ENCODE measurements at places on chromosomes 12 and 14. TPM values are rescaled to one million over a fixed set of nuclear protein-coding genes. Genes with fewer than 3 reads are reported as not detected.
A peak's percentile ranks its signal among the peaks of the same experiment; 100 is the strongest.

- no peak for DNase-seq
These were observed 1045.2 kb downstream of the FLRT2 start for GRCh38 chr14:86575141-86575540.

GRCh38 chr12:132430838-132431774, 58.8 kb upstream of the FBRSL1 start:
- DNase-seq = no peak

- DNase-seq = no peak
These were observed 22.3 kb downstream of the B4GALNT3 start for GRCh38 chr12:482061-482460.

DNA sequence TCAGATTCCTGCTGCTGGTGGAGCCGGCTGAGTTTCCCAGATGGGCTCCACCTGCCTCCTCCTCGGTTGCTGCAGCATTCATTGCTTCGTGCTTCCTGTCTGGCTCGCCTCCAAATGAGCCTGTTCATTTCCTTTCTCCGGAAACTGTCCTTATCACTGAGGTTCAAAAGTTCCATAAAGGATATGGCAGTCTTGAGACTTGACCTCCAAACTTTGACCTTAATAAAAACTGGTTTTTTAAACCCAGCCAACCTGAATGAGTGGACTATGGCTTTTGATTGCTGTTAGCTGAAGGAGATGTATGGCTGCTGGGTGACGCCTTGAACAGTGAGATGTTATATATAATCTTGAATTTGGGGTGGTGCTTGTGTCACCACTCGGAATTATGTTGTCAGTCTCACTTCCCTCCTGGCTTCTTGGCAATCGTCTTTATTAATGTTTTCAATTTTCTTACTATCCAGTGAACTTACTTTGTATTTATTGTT, 62.7 kb downstream of the RASSF3 start:
- peak; percentile 46 for DNase-seq

HOXC11 gene
- not detected for total RNA-seq

DNA sequence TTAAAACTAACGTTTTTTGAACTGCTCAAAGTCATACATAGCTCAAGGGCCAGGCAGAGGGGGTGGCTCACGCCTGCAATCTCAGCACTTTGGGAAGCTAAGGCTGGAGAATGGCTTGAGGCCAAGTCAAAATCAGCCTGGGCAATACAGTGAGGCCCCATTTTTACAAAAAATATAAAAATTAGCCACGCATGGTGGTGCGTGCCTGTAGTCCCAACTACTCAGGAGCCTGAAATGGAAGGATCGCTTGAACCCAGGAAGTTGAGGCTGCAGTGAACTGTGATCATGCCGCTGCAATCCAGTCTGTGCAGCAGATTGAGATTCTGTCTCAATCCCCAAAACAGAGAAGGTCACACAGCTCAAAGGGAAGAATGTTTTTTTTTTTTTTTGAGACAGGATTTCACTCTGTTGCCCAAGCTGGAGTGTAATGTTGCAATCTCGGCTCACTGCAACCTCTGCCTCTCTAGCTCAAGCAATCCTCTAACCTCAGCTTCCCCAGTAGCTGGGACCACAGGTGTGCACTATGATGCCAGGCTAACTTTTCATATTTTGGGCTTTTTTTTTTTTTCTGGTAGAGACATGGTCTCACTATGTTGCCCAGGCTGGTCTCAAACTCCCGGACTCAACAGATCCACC, 2.9 kb downstream of the RBM23 start:
- no peak for DNase-seq

DNA sequence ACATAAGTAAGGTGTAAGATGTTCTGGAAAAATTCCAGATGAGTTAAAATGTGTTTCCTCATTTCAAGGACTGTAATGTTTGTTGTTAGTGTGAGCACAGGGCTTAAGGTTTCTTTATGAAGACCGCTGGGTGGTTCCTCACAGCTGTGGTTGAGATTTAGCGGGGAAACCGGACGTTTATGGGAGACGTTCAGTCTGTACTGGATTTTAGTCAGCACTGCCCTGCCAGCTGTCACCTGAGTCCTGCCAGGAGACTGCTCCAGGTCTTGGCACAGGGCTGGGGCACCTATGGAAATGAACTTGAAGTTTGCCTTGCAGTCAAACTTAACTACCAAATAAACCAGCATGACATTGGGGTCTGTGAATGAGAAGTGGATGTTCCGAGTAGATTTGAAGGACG, 555.2 kb downstream of the DIO2 start:
- no peak for DNase-seq

GRCh38 chr12:25384893-25385248, 134.1 kb upstream of the KRAS start:
- no peak for DNase-seq

DNA sequence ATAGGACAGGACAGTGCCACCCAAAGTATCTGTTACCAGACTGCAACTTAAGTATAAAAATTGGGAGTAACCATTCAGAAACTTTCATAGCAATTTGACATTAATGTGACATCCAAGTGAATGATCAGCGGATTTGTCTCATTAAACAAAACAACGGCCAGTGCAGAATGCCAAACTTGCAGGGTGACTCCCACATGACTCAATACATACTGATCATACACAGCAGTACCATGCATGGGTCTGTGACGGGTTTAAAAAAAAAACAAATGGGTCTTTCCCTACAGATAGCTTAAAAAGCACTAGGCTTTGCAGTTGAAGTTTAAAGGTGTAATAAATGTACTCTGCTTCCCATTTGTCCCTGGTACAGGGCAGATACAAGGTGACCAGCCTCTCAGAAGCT, 116.6 kb downstream of the SLC35F4 start:
- DNase-seq = no peak

IL22 gene
- total RNA-seq = not detected

LTBR gene
- 0.88 TPM for total RNA-seq

- DNase-seq = no peak
These were observed 81.1 kb downstream of the ITPK1 start for GRCh38 chr14:93034671-93034994.

GRCh38 chr14:56414236-56414635, 165.4 kb upstream of the TMEM260 start:
- DNase-seq = no peak

GRCh38 chr14:42002141-42002540, 395.5 kb downstream of the LRFN5 start:
- DNase-seq = no peak

DNA sequence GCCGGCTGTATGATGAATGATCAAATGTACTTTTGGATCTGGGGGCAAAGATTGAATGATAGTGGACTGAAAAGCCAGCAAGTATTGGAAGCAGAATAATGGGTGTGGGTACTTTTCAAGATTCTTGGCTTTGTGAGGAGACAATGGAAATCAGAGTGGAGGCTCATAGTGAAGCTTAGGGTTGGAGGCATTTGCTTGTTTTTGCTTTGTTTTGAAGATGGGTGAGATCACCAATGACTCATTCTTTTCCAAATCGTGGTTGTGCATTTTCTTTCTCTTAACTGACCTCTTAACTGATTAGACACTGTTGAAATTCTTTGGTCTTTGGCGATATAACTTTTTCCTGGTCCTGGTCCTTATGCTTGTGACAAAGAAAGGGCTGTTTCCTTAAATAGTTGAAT, 54.4 kb downstream of the PELI2 start:
- DNase-seq = no peak

TRIM9 gene
- 0.30 TPM for total RNA-seq

GRCh38 chr12:24719293-24719721, 229.6 kb downstream of the BCAT1 start:
- no peak for DNase-seq

DNA sequence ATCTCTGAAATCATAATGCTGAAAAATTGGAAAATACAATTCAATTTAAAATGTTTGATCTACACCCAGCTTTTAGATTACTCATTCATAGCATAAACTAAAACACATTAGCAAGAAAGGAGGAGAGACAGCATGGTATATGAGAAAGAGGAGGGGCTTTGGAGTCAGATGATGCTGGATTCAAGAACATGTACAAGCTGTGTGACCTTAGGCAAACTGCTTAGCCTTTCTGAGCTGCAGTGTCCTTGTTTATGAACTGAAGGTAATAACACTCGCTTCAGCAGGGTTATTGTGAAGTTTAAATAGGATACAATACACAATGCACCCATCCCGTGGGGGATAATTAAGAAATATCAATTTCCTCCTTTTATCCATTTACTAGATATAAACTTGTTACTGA, 79.2 kb downstream of the MAP1LC3B2 start:
- no peak for DNase-seq

GRCh38 chr14:23306412-23307145, at the start of gene BCL2L2:
Gene BCL2L2 (plus strand): TSS chr14:23306833. CDS start chr14:23307768, 935 bp downstream.
- no peak for DNase-seq

DNA sequence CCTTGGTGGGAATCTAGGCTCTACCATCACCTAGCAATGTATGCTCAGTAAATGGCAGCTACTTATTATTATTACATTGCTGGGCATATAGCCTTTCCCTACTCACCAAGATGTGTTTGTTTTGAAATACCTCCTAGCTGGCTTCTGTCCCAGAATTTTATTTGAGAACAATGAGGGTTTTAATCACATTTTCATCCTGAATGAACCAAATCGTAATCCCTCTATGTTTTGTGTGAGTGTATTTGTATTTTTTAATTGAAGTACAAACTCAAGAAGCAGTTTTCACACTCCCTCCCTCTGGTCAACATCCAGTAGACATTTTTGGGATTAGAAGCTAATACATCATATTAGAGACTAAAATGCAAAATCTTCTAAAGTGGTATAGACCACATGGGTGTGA, 7.6 kb downstream of the SLC7A8 start:
- DNase-seq = no peak

DNA sequence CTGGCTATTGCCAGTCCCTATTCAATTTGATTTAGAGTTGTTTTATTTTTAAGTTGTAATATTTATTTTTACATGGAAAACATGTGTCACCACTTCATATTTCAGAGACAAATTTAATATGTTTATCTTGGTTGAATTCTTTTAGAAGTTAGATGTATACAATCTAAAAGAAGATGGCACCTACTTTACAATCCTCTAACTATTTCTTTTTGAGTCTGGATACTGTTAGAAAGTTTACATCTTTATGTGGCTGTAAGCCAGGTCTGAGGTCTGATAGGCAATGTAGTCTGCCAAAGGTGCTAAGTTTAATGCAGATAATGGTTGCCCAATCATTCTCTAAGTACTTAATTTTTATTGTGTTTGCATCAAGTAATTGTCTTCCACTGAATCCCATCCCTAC, 7.2 kb upstream of the LMO3 start:
- no peak for DNase-seq

DNA sequence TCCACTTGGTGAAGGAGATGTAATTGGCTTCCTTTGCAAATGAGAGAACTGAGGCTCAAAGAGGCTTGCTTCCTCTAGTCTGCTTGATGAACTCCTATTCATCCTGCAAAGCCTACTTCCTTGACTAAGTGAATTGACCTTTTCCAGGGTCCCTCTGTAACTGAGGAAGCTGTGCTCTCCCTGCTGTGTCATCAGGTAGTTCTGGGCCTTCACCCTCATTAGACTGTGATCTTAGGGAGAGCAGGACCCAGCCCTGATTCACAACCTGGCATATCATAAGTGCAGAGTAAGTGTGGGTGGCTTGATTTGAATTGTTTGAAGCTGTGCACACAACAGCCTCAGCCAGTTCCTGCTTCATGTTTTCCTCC, 16.3 kb downstream of the ASB2 start:
- DNase-seq = no peak

DNA sequence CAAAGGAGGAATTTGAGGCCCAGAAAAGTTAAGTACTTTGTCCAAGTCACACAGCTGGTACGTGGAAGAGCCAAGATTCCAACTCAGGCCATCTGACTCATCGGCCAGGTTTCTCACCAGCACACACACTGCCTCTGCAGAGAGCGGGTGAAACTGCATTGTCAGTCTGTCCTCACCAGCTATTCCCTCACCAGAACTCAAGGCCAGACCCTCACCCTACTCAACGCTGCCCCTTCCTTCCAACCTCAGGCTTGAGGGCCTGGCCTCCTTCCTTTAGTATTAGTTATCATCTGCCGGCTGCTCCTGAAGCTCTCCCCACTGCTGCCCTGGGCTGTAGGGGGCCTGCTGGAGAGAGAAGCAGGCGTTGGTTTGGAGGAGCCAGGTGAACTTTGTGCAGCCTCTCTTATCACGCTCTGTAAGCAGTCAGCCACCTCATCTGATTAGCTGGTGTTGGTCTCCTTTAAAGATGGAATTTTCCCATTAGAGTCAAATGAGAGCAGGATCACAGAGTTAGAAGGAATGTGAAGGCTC, 16.6 kb upstream of the PLEK2 start:
- DNase-seq = no peak

GRCh38 chr12:2218706-2219105, 165.9 kb downstream of the CACNA1C start:
- no peak for DNase-seq

SOS2 gene
- total RNA-seq = 44.6 TPM

- DNase-seq = no peak
These were observed 30.3 kb downstream of the EFCAB11 start for GRCh38 chr14:89924268-89924667.

GRCh38 chr14:86364634-86365033, 834.7 kb downstream of the FLRT2 start:
- no peak for DNase-seq

DNA sequence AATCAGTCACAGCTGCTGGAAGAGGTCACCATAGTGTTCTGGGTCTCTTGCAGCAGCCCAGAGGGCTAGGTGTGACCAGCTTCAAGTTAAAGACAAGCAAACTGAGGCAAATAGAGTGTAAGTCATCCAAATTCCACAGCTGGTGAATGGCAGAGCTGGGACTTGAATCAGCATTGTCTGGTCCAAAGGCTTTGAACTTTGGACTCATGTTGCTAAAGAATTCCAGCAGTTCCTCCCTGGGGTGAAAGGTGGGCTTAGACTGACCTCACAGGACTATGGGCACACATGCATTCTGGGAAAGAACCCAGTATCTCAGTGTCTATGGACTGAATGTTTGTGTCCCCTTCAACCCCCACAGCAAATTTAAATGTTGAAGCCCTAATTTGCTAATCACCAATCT, 54.8 kb downstream of the TUNAR start:
- no peak for DNase-seq

DNA sequence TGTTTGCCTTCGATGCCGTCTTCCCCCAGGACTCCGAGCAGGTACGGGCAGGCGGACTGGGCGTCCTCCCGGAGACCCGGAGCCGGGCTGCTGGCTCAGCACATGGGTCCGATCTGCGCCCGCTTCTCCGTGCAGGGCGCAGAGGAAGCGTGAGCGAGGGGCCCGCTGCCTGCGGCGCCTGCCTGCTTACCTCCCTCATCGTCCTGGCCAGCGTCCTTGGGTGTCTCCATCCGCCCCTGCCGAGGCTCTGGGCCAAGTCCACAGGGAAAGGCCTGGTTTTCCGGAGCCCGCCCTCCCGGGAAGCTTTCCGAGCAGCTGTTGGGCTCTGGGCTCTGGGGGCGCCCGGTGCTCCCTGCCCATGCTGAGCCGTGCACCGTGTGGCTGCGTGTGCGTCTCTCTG, 33.5 kb downstream of the KIF26A start:
- DNase-seq = no peak

KCTD10 gene
- total RNA-seq = 28.1 TPM

- no peak for DNase-seq
These were observed 307.9 kb downstream of the CACNA1C start for GRCh38 chr12:2360630-2361170.

GRCh38 chr14:41608681-41609390, 2.2 kb downstream of the LRFN5 start:
- DNase-seq = no peak

- DNase-seq = no peak
These were observed 516.9 kb downstream of the SLC16A7 start for GRCh38 chr12:60112763-60113162.

- DNase-seq = no peak
These were observed 34.7 kb downstream of the CD9 start for GRCh38 chr12:6234906-6235305.

FERMT2 gene
- total RNA-seq = 1.0 TPM
